ENCODE measurements at places on chromosomes 11 and 22.

DNA sequence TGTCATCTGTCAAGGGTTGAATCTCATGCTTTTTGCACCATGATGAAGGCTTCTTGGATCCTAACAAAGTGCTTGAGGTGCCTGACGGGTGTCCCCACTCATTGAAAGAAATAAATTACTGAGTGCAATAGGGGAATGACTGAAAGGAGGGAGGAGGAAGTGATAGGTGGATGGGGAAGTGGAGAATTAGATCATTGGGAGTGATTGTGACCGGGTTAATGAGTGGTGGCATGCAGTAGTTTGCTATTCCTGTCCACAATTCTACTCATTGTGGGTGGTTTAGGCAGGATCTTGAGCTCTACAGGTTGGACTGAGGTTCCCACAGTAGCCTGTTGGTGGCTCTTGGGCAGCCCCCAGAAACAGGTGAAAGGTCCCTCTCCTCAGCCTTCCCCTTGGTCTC, 44.3 kb downstream of the THAP12 start:
- no peak for DNase-seq

DNA sequence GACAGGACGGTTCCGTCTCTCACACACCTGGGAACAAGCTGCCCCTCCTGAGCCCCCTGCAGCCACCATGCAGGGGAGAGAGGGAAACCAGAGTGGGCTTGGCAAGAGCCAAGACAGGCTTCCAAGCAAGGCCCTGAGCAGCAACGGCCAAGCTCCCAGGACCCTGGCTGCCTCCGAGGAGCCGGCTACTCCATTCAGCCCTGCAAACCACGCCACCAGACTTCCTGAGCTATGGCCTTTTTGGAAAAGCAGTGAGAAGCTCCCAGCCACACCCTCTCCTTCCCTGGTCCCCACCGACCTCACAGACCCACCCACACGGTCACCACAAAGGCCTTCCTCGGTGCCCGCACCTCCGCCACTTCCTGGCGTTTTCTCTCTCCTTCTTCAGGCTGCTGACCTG, 479.0 kb downstream of the BRD1 start:
- no peak for DNase-seq

DNA sequence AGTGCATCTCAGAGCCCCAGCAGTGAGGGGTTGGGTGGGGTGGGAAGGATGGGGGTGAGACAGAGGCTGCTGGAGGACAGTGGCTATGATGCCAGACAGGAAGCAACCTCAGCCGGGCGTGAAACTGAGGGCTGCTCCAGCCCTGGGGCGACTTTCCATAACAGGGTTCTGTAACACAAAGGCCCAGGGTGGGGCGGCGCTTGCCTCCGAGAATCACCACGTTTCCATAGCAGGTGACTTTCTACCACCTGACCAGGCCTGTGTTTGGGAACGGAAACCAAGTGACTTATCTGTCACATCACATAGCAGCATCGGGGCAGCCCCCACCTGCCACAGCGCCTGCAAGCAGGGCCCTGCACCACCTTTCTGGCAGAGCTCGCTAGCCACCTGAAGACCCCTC, 85.8 kb downstream of the TRMU start:
- no peak for DNase-seq

DNA sequence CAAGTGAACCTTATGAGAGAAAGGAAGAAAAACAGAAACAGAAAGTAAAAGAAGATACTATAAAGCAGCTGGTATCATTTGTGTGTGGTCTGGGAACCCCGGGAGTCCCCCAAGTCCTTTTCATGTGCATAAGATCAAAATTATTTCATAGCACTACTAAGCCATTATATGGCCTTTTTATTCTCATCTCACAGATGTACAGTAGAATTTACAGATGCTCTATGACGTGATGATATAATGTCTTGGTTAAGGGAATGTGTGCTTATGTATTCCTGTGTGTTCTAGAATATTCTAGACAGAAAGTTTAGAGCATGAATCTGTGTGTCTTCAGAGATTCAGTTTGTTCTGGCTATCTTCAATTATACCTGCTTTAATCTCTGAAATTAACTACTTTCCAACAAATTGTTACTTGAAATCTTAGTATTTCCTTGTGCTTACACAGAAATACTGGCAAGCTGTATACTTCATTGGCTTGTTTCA, 8.6 kb upstream of the TPP1 start:
- no peak for DNase-seq

- DNase-seq = peak; percentile 11
Measured at GRCh38 chr22:37533995-37534394, 14.8 kb upstream of the CARD10 start.

DNA sequence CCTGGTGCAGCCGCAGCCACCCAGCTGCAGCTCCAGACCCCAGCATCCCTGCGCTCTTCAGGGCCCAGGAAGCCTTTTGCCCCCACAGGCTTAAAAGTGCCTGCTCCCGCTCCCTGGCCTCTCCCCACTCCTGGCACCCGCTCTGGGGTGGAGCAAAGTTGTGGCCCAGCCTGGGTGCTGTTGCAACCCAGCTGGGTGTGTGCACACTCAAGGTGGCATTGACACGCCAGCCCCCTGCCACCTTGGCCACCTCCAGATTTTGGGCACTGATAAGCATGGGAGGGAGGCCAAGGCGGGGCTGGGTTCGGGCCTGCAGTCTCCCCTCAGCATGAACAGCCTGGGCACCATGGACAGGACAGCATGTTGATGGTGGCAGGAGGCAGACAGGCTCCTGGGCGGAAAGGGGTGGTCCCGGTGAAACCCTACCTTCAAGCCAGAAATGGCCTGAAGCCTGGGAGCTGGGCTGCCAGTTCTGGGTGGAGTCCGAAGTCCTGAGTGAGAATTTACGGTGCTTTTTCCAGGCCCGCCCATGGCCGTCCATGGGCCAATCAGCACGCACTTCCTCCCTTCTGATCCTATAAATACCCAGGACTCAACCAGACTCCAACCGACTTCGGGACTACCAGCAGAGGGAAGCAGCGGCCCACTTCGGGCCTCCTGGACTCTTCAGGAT, 23.6 kb upstream of the RNASEH2C start:
- peak; percentile 26 for DNase-seq

GRCh38 chr11:64833198-64833502, 11.3 kb downstream of the CDC42BPG start:
- DNase-seq = no peak

- peak; percentile 44 for DNase-seq
Measured at GRCh38 chr11:8870411-8871170, 40.4 kb upstream of the AKIP1 start.

DNA sequence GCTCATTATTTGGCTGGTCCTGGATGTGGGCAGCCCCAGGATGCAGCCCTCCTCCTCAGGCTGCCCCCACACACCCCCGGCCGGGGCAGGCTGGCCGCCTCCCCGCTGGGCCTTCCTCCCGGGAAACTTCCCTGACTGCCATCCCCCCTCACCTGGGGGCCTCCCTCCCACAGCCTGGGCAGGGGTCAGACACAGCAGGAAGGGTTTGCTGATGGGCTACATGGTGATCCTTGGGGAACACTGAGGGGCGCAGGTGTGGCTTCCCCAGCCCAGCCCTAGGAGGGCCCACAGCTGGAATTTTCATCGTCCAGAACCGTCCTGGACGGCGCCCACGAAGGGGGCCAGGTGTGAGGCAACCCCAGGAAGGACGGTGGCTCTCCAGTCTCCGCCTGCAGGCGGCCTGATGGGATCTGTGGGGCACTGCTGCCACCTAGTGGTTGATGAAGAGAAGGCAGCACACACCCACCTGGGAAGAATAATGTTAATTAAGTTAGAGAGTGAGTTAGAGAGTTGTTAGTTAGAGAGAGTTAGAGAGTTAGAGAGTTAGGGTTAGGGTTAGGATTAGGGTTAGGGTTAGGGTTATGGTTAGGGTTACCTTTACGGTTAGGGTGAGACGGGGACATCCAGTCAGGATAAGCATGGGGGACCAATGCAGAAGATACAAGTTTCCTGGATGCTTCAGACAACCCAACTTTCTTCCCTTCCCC, 75.9 kb upstream of the PRR5 start:
- DNase-seq = peak; percentile 22

DNA sequence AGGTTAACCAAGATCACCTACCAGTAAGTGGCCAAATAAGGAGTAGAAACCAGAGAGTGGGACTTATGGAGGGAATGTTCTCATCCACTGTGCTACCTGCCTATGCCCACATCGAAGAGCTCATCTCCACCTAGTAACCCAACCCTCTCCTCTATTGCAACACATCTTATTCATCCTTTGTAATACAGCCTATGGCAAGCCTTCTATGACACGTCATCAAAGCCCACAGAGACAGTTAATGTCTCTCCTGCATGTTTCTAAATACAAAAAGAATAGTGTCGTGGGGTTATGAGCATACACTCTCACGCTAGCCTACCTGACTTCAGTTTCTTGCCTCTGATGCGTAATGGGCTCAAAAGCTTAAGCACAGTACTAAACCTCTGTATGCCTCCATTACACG, 1158.1 kb upstream of the TENM4 start:
- DNase-seq = no peak

GRCh38 chr22:29854432-29854831, 16.4 kb upstream of the ASCC2 start:
- DNase-seq = no peak

- DNase-seq = no peak
Measured at GRCh38 chr22:33792832-33793231, 127.4 kb downstream of the LARGE1 start.

Data from NCI-H2029 treated with DMSO at 0.1 percent for 48 hours (cell line).